H54 (cell line): ENCODE measurements at places on chromosomes 16 and 17.

GRCh38 chr17:83062011-83062817, 17.2 kb upstream of the METRNL start:
- DNase-seq = no peak

DNA sequence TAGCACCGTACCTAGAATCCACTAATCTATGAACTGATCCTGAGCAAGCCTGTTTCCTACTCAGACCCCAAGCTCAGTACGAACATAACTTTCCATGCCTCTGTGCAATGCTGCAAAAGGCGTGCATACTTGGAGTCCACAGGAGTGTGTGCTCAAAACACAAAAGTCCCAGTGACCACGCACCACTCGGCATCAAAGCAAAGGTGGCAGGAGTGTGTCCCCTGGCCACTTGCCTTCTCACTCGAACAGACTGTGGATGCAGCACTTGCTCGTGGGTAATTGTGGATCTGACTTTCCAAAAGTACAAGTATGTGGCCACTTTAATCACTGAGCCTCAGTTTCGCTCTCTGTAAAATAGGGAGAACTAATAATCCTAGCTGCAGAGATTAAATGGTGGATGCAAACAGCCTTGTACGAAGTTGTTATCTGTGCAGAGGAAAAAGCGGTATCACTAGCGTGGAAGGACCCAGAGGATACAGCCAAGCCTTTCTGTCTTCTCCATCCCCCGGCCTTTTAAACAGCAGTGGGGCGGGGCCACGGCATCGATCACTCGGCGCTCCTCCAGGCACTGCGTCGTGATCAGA, 311 bp upstream of the KDM8 start:
- DNase-seq = peak; percentile 65

DNA sequence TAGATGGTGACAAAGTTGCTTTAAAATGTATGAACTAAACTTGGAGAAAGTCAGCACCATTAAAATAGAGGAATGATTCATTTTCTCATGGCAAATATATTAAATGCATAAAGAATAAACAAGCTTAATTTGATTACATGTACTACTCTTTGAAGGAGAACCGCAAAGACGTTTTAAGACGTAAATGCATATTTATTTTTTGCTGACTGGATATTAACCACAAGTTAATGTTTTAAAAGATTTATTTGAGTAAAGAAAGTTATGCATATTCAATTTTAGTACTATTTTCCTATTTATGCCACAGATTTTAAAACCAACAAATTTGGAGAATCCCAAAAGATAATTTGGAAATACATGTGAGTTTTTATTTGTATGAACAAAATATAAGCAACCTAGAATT, 1121.9 kb downstream of the CDH8 start:
- DNase-seq = no peak

- DNase-seq = no peak
These were observed 13.8 kb downstream of the MAP2K3 start for GRCh38 chr17:21298056-21298982.

- no peak for DNase-seq
These were observed 25.0 kb upstream of the ADAM11 start for GRCh38 chr17:44733753-44734152.

- DNase-seq = no peak
These were observed 116.1 kb upstream of the C16orf82 start for GRCh38 chr16:26950636-26951035.

- DNase-seq = no peak
These were observed 8.3 kb upstream of the RASD1 start for GRCh38 chr17:17504341-17505140.

DNA sequence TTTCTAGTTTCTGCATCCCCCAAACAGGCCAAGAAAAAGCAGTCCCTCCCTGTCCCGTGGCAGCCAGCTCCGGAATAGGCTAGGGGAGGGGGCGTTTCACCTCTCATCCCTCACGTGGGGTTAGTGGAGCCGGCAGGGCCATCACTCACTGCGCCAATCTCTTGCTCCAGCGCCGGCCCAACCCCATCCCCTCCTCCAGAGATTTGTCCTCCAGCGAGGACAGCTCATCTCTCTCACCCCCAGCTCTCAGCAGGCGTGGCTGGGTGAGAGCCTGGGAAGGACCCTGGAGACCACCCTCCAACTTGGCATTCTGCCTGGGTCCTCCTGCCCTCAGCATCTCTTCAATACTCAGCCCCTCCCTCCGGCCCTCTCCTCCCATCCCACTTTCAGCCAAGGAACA, 74.1 kb downstream of the TMEM132E start:
- no peak for DNase-seq
